Pulmonary artery endothelial cell (primary cell): ENCODE measurements at places on chromosomes 7 and 10. TPM values are rescaled to one million over a fixed set of nuclear protein-coding genes. Genes with fewer than 3 reads are reported as not detected.

Gene DNAH11
- total RNA-seq, result 0.07 and 1.3 TPM in 2 replicates

Gene ZNF365
- 0.04 and 0.40 TPM in 2 replicates for total RNA-seq

Gene SLC39A12
- not detected in 2 replicates for total RNA-seq

Gene FBXL13
- total RNA-seq, result 0.73 and 3.0 TPM in 2 replicates

Gene KIAA1217
- 0.88 and 1.5 TPM in 2 replicates for total RNA-seq

Gene CD36
- total RNA-seq, result 0.26 and 4.6 TPM in 2 replicates

Gene CSGALNACT2
- total RNA-seq, result 12.7 and 17.3 TPM in 2 replicates

Gene ENO4
- under 0.01 and 0.07 TPM in 2 replicates for total RNA-seq

Gene ACADSB
- 4.5 and 5.7 TPM in 2 replicates for total RNA-seq
